Transverse colon (tissue), 4 donors: ENCODE measurements at places on chromosomes 11 and 22. TPM values are rescaled to one million over a fixed set of nuclear protein-coding genes. Genes with fewer than 3 reads are reported as not detected.

- H3K27ac ChIP-seq, result no peak overlapping the region
- peaks cover 9% of the 10 kb centered on the region for H3K4me1 ChIP-seq
- no peak overlapping the region for H3K4me3 ChIP-seq
- H3K36me3 ChIP-seq, result no peaks in the 10 kb centered on the region
- DNase-seq, result no peak
Measured at GRCh38 chr11:128688031-128688713, 5.7 kb upstream of the FLI1 start.

- no peak overlapping the region for H3K27ac ChIP-seq
- no peak overlapping the region for H3K4me3 ChIP-seq
- no peaks in the 10 kb centered on the region for H3K4me1 ChIP-seq
- no peaks in the 10 kb centered on the region for H3K36me3 ChIP-seq
Measured at GRCh38 chr11:70063555-70063954, 14.6 kb upstream of the ANO1 start.

DNA sequence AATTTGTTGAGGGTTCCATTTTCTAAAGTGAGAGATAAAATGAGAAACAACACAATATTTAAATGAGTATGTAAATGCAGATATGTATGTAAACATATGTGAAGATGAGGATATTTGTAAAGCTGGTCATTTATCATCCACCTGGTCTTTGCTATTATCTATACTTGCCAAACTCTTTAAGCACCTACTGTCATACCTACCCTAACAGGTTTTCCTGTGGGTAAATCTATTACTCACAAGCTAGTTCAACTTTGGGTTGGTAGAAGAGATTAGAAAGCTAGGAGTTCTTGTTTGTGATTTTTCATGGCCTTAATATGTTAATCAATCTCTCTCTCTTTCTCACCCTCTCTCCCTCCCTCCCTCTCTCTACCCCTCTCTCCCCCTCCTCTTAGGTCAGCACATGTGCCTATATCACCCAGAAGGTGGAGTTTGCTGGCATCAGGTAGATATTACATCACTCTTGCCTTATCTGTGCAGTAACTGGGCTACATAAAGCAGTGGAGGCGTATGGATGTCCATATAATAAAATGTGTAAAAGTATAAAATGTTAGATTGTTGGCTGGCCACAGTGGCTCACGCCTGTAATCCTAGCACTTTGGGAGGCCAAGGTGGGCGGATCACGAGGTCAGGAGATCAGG, 14.7 kb downstream of the DEPDC5 start:
- H3K27me3 ChIP-seq, result no peaks in the 10 kb centered on the region
- no peak overlapping the region for H3K4me3 ChIP-seq
- DNase-seq, result no peak
- H3K27ac ChIP-seq, result no peak overlapping the region

DNA sequence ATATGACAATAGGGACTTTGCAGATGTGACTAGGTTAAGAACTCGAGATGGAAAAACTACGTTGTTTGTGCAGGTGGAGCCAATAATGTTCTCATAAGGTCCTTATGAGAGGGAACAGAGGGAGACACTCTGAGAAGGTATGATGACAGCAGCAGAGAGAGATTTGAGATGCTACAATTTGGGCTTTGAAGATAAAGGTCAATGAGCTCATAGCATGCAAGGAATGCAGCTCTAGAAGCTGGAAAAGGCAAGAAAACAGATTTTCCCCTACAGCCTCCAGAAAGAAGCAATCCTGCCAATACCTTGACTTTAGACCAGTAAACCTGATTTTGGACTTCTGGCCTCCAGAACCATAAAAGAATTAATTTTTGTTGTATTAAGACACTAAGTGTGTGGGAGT, 21.1 kb downstream of the FAM76B start:
- no peaks in the 10 kb centered on the region for H3K4me1 ChIP-seq
- no peaks in the 10 kb centered on the region for H3K27me3 ChIP-seq
- H3K36me3 ChIP-seq, result no peaks in the 10 kb centered on the region
- H3K27ac ChIP-seq, result no peak overlapping the region

- no peak for DNase-seq
- H3K27me3 ChIP-seq, result no peaks in the 10 kb centered on the region
- no peak overlapping the region for H3K4me3 ChIP-seq
- no peaks in the 10 kb centered on the region for H3K36me3 ChIP-seq
- H3K27ac ChIP-seq, result no peak overlapping the region
Measured at GRCh38 chr22:25098445-25099081, 101.1 kb upstream of the CRYBB3 start.

- no peaks in the 10 kb centered on the region for H3K4me1 ChIP-seq
- no peak overlapping the region for H3K4me3 ChIP-seq
- no peaks in the 10 kb centered on the region for H3K36me3 ChIP-seq
- no peak overlapping the region for H3K27ac ChIP-seq
Measured at GRCh38 chr11:11415901-11416300, 62.9 kb upstream of the CSNK2A3 start.

DNA sequence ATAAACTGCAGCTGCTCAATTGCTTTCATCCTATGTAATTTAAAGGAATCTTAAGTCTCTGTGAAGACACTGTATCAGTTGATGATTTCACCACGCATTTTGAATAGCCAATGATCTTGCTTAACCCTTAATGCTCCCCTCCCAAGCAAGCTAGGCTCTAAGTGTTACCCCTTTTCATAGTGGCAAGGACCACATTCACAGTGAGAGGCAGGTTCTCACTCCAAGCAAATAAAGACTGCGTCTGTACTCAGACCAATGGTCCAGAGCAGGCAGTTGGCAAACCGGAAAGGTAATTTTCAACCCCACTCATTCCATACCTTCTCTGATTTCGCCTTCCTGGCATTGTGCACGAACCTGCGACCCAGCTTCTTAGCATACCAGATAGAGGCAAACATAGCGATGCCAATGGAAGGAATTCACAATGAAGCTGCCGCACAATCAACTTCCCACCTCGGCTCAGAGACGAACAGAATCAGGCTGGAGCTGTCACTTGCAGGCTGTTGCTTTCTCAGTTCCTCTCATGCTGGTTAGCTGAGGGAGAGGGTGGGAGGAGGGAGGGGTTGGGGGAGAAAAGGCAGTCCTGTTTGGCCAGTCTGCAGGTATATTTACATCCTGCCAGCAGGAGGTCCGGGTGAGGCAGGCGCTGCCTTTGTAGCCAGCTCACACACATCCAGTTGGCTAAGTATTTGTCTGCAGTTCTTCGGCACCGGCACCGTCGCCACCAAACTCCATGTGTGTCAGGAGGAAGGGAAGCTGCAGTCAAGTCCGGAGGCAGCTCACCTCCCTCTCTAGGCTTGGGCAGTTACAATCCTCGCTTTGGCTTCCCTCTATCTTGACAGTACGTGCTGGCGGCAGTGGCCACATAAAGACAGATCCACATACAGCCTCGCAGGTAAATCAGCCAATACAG, 1151.2 kb upstream of the CCDC90B start:
- DNase-seq, result peak; percentile 6
- no peak overlapping the region for H3K4me3 ChIP-seq
- H3K4me1 ChIP-seq, result no peaks in the 10 kb centered on the region
- H3K36me3 ChIP-seq, result no peaks in the 10 kb centered on the region
- no peaks in the 10 kb centered on the region for H3K27me3 ChIP-seq

DNA sequence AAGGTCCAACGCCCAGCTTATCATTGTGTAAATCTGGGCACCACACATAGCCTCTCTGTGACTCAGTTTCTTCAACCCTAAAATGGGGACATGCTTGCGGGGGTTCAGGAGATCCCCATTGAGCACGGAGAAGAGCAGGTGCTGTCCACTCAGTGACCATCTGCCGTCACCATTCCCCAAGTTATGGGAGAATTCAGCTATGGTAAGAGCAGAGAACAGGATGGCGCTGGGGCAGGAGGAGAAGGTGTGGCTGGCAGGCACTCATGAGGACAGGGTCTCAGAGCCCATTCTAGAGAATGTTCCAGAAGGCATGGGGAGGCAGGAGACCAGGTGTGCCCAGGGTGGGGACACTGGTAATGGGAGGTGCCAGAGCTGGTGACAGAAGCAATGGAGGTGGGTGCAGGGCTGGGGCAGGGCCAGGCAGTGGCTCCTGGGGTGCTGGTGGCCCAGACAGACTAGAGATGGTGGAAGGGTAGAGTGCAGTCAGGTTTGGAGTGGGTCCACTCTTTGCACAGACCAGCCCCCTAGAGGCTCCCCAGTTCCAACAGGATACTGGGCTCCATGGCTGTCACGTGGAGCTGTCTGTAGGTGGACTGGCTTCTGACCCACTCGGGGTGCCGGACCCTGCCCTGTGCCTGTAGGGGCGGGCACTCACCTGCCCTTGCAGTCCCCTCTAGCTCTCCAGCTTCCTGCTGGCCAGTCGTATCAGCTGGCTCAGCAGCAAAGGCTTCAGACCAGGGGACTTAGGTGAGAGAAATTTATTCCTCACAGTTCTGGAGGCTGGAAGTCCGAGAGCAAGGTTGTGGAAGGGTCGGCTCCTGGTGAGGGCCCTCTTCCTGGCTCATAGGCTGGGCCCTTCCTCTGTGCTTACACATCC, 84.7 kb downstream of the CDKN1C start:
- H3K27me3 ChIP-seq, result no peaks in the 10 kb centered on the region
- no peaks in the 10 kb centered on the region for H3K4me1 ChIP-seq
- no peak overlapping the region for H3K27ac ChIP-seq
- no peak overlapping the region for H3K4me3 ChIP-seq
- DNase-seq, result peak; percentile 3

DNA sequence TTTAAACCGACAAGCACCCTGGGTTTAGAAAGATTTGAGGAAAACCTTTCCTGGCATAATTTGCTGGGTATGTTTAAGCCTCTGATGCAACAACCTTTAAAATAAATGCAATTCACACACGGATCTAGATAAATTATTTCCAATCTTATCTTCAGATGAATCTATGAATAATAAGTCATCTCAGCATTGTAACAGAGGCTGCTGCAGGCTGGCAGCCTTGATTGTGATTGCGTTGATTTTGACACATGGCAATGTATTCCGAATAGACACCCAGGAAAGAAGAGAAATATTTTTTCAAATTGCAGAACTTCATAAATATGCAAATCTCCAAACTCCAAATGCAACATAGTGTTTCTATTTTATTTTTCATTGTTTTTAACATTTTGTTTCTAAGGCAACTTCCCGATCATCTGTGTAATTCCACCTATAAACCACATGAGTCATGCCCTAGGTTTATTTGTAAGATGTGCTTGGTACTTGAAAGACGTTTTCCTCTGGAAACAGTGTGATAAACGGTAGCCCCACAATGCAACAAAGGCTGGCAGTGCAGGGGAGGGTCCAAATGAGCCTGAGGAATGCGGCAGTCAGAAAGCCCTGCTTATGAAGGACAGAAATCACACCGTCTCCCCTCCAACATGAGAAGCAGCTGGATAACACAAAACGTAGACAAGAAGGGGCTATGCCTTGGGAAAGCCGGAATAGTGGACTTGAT, 359.0 kb downstream of the BRD1 start:
- no peak for DNase-seq
- H3K27me3 ChIP-seq, result no peaks in the 10 kb centered on the region
- H3K27ac ChIP-seq, result no peak overlapping the region

GRCh38 chr11:117175104-117175503, 3.4 kb upstream of the SIDT2 start:
- H3K4me1 ChIP-seq, result peaks cover 21% of the 10 kb centered on the region
- no peak overlapping the region for H3K27ac ChIP-seq
- H3K36me3 ChIP-seq, result no peaks in the 10 kb centered on the region
- no peak overlapping the region for H3K4me3 ChIP-seq

DNA sequence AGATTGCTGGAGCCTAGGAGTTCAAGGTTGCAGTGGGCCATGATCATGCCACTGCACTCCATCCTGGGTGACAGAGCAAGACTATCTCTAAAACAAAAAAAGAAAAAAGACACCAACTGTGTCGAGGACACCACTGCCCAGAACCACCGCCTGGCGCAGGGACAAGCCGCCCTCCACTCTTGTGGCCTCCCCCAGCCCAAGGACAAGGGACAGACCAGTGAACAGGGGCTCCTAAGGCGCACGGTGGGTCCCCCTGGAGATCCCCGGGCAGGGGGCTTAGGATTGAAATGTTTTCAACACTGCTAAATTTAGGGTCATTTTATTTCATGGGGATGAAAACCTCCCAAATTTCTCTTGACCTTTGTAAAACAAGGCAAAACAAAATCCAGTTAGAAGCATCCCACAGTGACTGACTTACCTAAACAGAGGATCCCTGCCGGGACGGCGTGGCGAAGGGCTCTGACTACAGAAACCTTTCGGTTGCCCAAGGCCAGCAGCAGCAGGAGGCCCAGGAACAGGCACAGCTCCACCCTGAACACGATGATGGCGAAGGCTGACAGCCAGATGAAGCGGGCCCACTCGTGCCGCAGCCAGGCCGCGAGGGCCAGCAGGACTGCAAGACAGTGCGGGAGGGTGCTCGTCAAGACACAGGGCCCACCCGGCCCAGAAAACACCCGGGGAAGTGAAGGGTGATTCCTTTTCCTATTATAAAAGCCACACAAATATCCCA, 8.6 kb downstream of the ALG12 start:
- no peak overlapping the region for H3K4me3 ChIP-seq
- DNase-seq, result no peak
- H3K27ac ChIP-seq, result no peak overlapping the region
- H3K4me1 ChIP-seq, result no peaks in the 10 kb centered on the region

- no peaks in the 10 kb centered on the region for H3K27me3 ChIP-seq
- H3K36me3 ChIP-seq, result no peaks in the 10 kb centered on the region
- no peak overlapping the region for H3K4me3 ChIP-seq
- no peak for DNase-seq
- no peaks in the 10 kb centered on the region for H3K4me1 ChIP-seq
Measured at GRCh38 chr22:26608129-26608528, 9.7 kb downstream of the CRYBB1 start.

DNA sequence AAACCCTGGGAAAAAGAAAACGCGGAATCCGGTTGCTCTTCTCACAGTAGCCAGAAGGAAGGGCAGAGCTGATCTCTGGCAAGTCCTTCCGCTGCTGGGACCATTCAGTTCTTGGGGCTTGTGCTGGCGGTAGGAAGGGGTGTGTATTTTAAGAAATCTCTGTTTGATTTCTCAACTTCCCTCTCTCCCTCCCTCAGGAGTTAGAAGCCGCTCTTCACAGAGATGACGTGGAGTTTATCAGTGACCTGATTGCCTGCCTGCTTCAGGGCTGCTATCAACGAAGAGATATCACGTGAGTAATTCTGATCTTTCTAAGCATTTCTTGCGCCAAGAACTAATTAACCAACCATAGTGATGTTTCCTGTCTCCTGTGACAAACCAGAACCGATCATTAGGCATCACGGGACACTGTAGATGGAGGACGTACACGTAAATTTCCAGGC, 85.9 kb upstream of the SLC25A18 start:
- H3K4me3 ChIP-seq, result no peak overlapping the region
- no peak for DNase-seq
- H3K27me3 ChIP-seq, result peaks cover 4% of the 10 kb centered on the region
- no peaks in the 10 kb centered on the region for H3K36me3 ChIP-seq

DNA sequence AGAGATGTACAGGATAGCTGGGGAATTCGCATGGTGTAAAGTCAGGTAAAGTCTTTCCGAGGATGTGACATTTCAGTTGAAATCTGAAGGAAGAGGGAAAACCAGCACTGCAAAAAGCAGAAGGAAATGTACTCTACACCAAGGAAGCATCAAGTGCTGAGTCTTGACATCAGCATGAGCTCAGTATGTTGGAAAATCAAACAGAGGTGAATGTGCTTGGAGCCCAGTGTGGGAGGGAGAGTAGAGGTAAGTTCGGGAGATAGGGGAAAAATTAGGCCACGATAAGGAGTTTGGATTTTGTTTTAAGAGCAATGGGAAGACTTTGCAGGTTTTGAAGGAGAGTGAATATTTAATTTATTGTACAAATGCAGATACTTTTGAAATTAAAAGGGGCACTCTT, 484.0 kb downstream of the NTM start:
- no peak for DNase-seq
- no peak overlapping the region for H3K4me3 ChIP-seq
- H3K27ac ChIP-seq, result no peak overlapping the region
- H3K4me1 ChIP-seq, result no peaks in the 10 kb centered on the region
- H3K36me3 ChIP-seq, result no peaks in the 10 kb centered on the region
- no peaks in the 10 kb centered on the region for H3K27me3 ChIP-seq

BUD13 gene
- 14.3 TPM for total RNA-seq

P4HA3 gene
- total RNA-seq, result 0.40 TPM

UBQLNL gene
- total RNA-seq, result 0.41 TPM

NRIP3 gene
- total RNA-seq, result 0.82 TPM

BID gene
- 59.5 TPM for total RNA-seq

SMIM35 gene
- not detected for total RNA-seq

OR8I2 gene
- total RNA-seq, result not detected
